Breast epithelium (tissue), 4 donors: ENCODE measurements at places on chromosomes 5 and 9. TPM values are rescaled to one million over a fixed set of nuclear protein-coding genes. Genes with fewer than 3 reads are reported as not detected.

DNA sequence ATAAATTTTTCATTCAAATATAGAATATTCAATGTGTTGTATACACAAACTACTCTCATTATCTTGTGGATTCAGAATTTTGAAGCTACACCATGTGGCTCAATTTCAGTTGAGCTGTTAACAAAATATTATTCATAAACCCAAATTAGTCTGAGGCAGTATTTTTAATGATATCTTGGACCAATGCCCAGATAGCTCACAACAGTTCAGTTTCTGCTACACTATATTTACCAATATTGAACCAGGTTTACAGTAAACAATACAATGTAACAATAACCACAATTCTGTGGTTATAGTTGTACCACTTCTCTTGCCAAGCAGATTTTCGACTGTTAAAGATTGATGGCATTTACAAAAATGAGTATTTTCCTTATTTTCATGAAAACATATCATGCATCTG lies 99.9 kb downstream of the SSBP2 start:
- no peak overlapping the region for H3K4me3 ChIP-seq
- no peak overlapping the region for H3K27ac ChIP-seq
- H3K36me3 ChIP-seq, result no peaks in the 10 kb centered on the region
- no peaks in the 10 kb centered on the region for H3K4me1 ChIP-seq
- no peak for DNase-seq

DNA sequence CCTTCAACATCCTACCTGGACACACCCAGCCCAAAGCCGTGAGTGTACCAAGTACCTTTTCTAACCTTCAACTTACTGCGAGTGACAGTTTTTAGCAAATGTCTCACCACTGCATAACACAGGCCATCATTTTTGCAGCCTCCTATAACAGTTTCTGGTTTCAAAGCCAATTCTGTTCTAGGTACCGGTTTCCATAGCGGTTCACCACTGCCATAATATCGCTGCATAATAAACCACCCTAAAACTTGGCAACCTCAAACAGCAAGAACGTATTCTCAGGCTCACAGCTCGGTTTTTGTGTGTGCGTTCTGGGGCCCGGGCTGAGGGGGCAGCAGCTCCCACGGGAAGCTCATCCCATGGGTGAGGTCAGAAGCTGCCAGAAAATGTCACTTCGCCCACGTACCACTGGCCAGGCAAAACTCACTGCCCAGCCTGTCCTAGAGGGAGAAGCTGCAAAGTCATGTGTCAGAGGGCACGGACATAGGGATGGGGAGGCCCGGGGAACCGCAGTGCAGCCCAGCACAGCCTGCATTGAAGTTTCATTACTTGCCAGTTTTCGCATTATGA lies 15.9 kb upstream of the ADAMTS2 start:
- DNase-seq, result no peak
- H3K36me3 ChIP-seq, result no peaks in the 10 kb centered on the region
- H3K27ac ChIP-seq, result no peak overlapping the region
- H3K4me3 ChIP-seq, result no peak overlapping the region
- H3K27me3 ChIP-seq, result no peaks in the 10 kb centered on the region

DNA sequence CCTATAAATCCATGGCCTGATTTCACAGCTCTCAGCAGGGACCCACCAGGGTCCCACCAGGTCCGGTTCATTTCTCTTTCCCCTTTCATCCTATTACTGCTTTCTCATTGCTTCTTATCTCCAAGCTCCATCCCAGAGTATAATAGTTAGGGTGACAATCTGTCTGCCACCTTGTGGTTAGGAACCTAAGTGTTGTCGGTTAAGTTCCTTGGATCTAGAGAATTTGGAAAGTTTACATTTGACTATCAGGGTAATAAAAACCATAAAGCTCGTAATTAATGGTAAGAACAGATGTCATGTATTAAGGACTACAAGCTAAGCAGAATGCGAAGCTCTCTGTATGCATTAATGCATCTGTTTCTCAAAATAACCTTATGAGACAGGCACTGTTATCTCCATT lies 259.1 kb downstream of the SH3GL2 start:
- no peak for DNase-seq
- no peak overlapping the region for H3K27ac ChIP-seq
- H3K36me3 ChIP-seq, result no peaks in the 10 kb centered on the region
- no peaks in the 10 kb centered on the region for H3K27me3 ChIP-seq

AP3B1 gene
- total RNA-seq, result 48.0 TPM

GRCh38 chr5:136793300-136793699 lies 428.0 kb upstream of the TRPC7 start:
- H3K4me1 ChIP-seq, result no peaks in the 10 kb centered on the region
- no peaks in the 10 kb centered on the region for H3K36me3 ChIP-seq
- H3K27ac ChIP-seq, result no peak overlapping the region
- no peak overlapping the region for H3K4me3 ChIP-seq

FCN2 gene
- 1.8 TPM for total RNA-seq

IL13 gene
- 0.33 TPM for total RNA-seq

- no peak overlapping the region for H3K4me3 ChIP-seq
- H3K27ac ChIP-seq, result no peak overlapping the region
- no peaks in the 10 kb centered on the region for H3K36me3 ChIP-seq
- H3K4me1 ChIP-seq, result no peaks in the 10 kb centered on the region
- no peak for DNase-seq
- no peaks in the 10 kb centered on the region for H3K27me3 ChIP-seq
Observed at GRCh38 chr5:31334061-31334860, 140.8 kb downstream of the CDH6 start.

SLC46A2 gene
- total RNA-seq, result not detected

GRCh38 chr9:125467116-125467740 lies 205.6 kb downstream of the GAPVD1 start:
- H3K4me1 ChIP-seq, result no peaks in the 10 kb centered on the region
- no peak overlapping the region for H3K27ac ChIP-seq
- no peak overlapping the region for H3K4me3 ChIP-seq
- no peaks in the 10 kb centered on the region for H3K27me3 ChIP-seq
- DNase-seq, result no peak

DNA sequence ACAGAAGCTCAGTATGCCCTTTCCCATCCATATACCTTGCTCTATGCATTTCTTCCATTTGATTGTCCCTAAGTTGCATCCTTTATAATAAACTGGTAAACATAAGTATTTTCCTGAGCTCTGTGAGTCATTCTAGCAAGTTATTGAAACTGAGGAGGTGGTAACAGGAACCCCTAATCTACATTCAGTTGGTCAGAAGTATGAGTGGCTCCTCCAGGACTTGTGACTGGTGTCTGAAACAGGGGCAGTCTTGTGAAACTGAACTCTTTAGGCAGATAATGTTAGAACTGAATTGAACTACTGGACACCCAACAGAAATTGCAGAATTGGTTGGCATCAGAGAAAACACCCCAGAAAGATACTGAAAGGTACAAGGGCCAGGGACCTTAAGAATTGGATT lies 133.1 kb upstream of the POU5F2 start:
- H3K27ac ChIP-seq, result no peak overlapping the region
- H3K27me3 ChIP-seq, result no peaks in the 10 kb centered on the region
- no peaks in the 10 kb centered on the region for H3K36me3 ChIP-seq
- no peak for DNase-seq

GADD45G gene
- total RNA-seq, result 13.0 TPM

DNA sequence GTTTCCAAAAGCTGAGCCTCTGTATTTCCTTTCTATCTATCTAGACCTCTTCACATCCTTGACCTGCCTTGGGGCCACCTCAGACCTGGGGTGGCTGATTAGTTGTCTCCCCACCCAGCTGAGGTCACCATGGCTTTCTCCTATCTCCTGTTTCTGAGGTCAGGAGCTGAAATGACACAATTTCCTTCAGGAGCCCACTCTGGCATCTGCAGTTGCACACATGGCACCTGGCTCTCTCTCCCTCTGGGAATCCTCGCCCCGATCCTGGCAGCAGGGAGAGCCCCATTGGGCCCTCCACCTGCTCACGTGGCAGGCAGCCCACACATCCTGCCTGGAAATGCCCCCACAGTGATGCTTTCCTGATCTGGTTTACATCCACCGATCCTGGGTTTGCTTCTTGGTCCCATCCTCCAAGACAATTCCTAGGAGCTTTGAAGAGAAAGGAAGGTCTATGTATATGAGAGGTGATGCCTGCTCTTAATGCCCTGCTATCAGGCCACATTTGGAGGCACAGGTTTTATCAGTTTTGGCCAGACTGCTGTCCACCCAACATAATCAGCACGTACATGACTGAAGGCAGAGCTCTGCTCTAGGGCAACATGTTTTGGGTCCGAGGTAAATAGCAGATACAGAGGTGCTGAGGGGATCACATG lies 53.7 kb downstream of the MARCHF3 start:
- H3K36me3 ChIP-seq, result no peaks in the 10 kb centered on the region
- no peaks in the 10 kb centered on the region for H3K27me3 ChIP-seq
- H3K27ac ChIP-seq, result no peak overlapping the region

SLC6A3 gene
- 0.15 TPM for total RNA-seq

- no peak overlapping the region for H3K4me3 ChIP-seq
- H3K27ac ChIP-seq, result no peak overlapping the region
- no peaks in the 10 kb centered on the region for H3K36me3 ChIP-seq
- DNase-seq, result no peak
- no peaks in the 10 kb centered on the region for H3K4me1 ChIP-seq
- H3K27me3 ChIP-seq, result no peaks in the 10 kb centered on the region
Observed at GRCh38 chr5:169258372-169259000, 42.5 kb downstream of the SLIT3 start.

DNA sequence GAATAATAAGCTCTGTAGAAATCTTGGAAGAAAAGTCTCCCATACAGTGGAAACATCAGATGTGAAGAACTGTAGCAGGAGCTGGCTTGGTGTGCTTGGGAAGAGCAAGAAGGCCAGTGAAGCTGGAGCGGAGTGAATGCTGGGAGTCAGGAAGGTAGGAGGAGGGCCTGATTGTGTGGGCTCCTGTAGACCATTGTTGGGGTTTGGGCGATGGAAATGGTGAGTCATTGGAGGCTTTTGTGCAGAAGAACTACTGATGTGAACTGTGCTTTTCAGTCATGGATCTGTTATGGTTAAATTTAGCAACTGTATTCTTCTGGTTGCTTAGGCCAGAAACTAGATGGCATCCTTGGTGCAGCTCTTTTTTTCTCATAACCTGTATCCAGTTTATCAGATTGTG lies 2.3 kb downstream of the ICE1 start:
- H3K4me1 ChIP-seq, result no peaks in the 10 kb centered on the region
- H3K27me3 ChIP-seq, result no peaks in the 10 kb centered on the region
- DNase-seq, result no peak
- H3K27ac ChIP-seq, result no peak overlapping the region
- no peak overlapping the region for H3K4me3 ChIP-seq
- H3K36me3 ChIP-seq, result no peaks in the 10 kb centered on the region

- peak within 1 kb of the TSS; percentile 89 for H3K27ac ChIP-seq
- DNase-seq, result no peak
- H3K27me3 ChIP-seq, result no peaks in the 10 kb centered on the region
- H3K4me3 ChIP-seq, result peak within 1 kb of the TSS; percentile 79
- no peaks in the 10 kb centered on the region for H3K36me3 ChIP-seq
Observed at GRCh38 chr9:16870596-16871335, at the start of gene BNC2. Gene BNC2 (minus strand): TSS chr9:16870670. CDS start chr9:16870648, 22 bp downstream.

DNA sequence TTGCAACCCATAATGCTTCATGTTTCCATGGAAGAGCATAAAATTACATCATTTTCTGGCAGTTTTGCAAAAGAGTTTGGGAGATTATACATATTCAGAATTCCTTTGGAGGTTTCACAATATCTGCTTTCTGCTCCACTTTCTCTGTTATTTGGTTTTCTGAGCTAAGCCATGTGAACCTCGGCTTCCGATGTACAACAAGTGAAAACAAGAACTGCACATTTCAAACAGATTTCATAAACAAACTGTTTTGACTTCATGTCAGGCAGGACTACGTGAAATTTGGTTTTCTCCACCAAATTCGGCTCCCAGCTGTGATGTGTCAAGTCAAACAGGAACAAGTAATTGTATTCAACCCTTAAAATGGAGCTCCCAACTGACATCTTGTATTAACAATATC lies 609.8 kb downstream of the IRX1 start:
- no peaks in the 10 kb centered on the region for H3K36me3 ChIP-seq
- peak overlapping the region; percentile 43 for H3K27ac ChIP-seq
- no peak overlapping the region for H3K4me3 ChIP-seq
- no peaks in the 10 kb centered on the region for H3K27me3 ChIP-seq
- H3K4me1 ChIP-seq, result no peaks in the 10 kb centered on the region

GRCh38 chr5:7377761-7378160 lies 18.2 kb upstream of the ADCY2 start:
- no peak overlapping the region for H3K4me3 ChIP-seq
- H3K36me3 ChIP-seq, result no peaks in the 10 kb centered on the region
- DNase-seq, result no peak

PCDHGA6 gene
- total RNA-seq, result 8.5 TPM

DNA sequence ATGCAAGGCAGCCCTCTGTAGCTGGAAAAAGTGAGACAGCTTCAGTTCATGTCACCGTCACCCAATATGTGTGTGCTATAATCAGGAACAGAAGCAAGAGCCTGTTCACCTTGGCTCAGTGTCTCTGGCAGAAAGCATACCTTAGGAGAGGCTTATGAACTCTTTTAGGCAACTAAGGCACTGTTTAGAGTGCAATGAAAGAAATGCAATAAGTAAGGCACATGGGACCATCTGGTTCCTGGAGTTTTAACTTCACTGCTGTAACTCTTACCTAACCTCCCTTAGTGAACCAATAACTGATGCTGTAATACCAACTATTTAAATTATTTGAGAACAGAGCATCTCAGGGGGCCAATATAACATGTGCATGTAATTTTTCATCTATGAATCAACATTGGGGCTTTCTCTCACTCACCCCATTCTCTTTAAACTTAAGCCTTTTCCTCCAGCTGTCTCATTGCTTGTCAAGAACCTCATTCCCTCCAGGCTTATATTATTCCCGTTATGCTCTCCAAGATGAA lies 32.4 kb downstream of the C9 start:
- H3K27ac ChIP-seq, result no peak overlapping the region
- no peaks in the 10 kb centered on the region for H3K4me1 ChIP-seq
- H3K27me3 ChIP-seq, result no peaks in the 10 kb centered on the region
- DNase-seq, result no peak
- H3K4me3 ChIP-seq, result no peak overlapping the region

DNA sequence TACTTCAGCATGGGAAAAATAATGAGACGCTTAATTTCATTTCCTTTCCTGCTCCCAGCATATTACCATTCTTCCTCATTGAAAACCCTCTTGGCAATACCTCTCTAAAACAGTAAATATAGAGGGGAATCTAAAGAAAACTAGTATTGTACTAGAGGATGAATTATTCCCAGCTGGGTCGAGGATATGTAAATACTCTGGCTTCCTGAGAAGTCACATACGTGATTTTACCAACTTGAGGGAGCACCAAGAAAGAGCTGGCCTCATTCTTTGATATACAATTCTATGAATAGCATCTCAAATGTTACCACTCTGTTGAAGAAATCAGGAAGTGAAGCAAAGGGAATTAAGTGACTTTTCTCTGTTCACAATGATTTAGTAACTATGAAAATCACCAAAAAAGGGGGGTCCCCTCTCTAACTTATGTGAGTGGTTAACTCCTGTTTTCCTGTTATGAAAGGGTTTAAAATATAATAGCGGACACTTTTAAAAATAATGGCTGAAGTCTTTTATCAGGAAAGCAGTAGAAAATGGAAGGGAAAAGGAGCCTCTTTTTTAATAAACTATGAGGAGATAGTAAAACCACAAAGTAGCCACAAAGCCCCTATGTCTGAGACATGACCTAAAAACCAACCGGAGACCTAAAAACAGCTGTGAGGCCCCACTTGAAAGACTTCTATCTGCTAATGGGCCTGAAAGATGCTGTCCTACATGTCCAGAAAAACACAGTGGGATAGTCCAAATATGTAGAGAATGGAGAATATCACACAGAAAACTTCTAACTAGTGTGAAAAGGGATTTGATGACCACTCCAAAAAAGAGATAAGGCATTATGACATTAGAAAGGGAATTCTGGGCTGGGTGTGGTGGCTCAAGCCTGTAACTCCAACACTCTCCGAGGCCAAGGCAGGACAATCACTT lies 42.6 kb downstream of the LPAR1 start:
- no peak for DNase-seq
- H3K4me3 ChIP-seq, result no peak overlapping the region
- H3K27me3 ChIP-seq, result no peaks in the 10 kb centered on the region
- H3K27ac ChIP-seq, result peak overlapping the region; percentile 11
- no peaks in the 10 kb centered on the region for H3K36me3 ChIP-seq
- no peaks in the 10 kb centered on the region for H3K4me1 ChIP-seq

PCDHA10 gene
- total RNA-seq, result 6.4 TPM

EQTN gene
- total RNA-seq, result not detected
